Right lung (tissue), 10 donors: ENCODE measurements at places on chromosomes 4 and X. TPM values are rescaled to one million over a fixed set of nuclear protein-coding genes. Genes with fewer than 3 reads are reported as not detected.

DNA sequence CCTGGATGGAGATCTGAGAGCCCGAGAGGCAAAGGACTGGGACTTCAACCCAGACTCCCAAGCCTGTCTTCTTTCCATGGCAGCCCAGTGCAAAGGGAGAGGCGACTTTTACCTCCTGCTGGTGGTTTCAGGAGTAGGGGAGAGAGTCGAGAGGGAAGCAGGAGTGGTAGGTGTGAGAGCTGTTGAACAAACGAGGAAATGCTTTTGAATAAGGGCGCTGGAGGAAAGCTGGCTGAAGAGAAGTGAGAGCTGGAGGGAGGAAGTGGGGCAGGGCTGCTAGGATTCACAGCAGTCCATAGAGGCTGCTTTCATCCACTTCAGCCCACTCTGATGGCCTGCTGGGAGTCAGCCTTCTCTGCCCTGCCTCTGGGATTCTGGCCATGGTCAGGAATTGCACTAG lies 81.8 kb upstream of the EFNB1 start:
- DNase-seq = no peak

GRCh38 chr4:29423836-29424721 lies 1296.1 kb upstream of the PCDH7 start:
- DNase-seq = no peak

- no peak for DNase-seq
Observed at GRCh38 chr4:27148211-27148895, 287.7 kb downstream of the STIM2 start.

DNA sequence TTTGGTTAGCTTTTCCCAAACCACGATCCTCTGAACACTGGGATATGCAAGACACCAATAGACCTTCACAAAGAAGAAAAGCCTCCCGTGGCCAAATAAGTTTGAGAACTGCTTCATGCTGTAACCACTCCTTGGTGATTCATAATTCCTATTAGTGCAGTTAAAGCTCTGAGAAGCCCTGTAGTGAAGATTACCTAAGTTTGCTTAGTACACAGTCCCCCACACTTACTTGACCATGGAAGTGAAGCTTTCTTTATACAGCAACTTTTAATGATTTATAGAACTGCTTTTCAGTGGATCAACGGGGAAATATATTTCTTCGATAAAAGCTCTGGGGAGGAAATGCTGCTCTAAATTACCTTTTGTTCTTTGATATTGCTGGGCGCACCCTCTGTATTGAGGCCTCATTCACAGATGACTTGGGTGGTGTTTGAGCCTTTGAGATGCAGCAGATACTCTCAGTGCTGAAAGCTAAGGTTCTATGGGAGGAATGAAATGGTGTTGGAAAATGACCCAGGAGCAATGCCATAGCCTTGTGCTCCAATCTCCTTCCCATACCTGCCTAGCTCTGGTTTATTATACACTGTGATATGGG lies 67.4 kb downstream of the CBLL2 start:
- no peak for DNase-seq

DNA sequence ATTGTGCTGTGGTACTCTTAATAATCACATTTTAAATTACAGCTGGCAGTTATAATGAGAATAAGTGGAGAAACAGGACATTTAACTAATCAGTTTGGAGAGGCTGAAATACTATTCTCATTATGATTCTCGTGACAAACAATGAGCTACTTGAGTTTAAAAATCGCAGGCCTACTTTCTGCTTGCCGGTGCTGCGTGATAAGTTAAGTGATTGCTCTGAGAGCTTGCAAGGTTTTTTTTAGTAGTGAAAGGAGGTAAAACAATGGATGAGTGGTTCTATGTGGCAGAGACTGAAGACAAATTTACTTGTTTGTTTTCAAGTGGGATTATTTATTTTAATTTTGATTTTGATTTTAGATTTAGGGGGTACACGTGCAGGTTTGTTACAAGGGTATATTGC lies 114.0 kb downstream of the RAPGEF2 start:
- no peak for DNase-seq

DNA sequence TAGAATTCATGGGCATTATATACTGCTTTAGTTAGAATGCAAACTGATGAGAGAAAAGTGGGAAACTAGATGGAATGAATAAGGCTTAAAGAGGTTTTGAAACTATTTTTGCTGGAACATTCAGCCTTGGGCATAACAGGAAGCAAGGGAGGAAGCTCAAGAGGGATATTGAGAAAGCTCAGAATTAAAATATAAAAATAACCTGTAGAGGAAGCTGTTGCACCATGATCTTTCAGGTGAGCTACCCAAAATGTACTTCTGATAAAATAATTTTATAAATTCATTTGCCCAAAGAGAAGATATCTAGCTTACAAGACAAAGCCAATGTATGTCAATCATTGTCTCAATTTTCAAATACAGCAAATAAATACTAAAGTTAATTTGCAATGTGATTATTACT lies 11.3 kb downstream of the GC start:
- DNase-seq = no peak

PABPC5 gene
- 8.1 TPM for polyA plus RNA-seq

MXRA5 gene
- polyA plus RNA-seq = 0.17 TPM

TBC1D8B gene
- polyA plus RNA-seq = 10.3 TPM

TCEAL9 gene
- polyA plus RNA-seq = 150 TPM

ADGRG4 gene
- not detected for polyA plus RNA-seq
